ENCODE measurements at places on chromosomes 5 and 9.

DNA sequence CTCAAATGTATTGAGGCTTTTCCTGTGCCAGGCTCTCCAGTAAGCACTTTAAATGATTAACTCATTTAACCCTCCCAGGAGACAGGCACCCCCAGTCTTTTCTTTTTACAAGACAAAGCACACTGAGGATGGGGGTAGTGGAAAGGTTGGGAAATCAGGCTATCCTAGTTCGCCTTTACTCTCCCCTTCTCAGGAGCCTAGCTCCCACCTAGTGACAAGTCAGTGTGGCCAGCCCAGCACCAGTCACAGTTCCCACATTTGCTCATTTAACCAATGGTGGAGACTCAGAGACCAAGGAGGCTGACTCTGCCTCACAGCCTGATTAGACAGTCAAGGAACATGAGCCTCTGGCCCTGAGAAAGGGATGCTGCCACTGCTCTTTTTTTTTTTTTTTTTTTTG is 3.5 kb downstream of the ALDH7A1 start:
- DNase-seq, result no peak

DNA sequence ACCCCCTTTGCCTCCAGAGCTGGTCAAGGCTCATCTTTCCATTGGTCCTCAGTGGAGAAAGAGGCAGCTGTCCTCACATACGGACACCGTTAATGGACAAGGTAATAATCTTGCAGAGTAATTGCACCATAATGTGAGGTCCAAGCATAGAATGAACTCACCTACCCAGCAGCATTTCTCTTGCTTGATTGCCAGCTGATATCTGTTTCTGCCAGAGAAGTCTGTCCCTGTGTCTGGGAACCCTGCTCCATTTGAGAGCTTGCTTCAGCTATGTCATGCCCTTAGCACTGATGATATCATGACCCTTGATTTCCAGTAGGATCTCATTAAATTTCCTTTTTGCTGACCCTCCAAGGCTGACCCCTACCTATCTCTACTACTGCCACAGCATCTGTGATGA is 154.6 kb downstream of the PIK3R1 start:
- DNase-seq, result no peak

DNA sequence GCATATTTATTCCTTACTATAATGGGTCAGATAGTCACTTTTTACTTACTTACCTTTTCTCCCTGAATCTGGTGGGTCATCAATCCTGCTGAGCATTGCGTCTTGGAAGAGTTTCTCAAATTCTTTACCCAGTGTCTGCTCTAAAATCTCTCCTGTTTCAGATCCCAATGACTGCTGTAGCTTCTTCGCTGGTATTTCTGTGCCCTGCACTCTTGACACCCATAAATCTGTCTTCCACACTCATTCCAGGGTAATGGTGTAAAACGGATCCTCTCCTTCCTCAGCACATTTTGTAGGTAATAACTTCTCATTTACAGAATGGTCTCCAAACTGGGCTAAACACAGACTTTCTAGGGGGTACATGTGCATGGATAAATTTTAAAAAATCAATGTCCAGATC is 407.4 kb downstream of the DMAC1 start:
- no peak for DNase-seq

DNA sequence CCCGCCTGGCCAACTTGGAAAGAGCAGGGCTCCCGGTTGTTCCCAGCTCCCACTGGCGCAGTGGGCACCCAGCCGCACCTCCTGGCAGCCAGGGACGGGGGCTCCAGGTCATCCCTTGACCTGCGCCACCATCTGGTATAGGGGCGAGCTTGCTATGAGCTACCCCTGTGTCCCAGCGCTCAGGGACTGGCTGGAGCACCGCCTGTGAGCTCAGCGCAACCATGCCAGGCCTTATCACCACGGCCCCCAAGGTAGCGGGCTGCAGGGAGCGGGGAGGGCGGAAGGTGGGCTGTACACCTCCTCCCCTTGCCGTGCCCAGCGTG is 15.4 kb upstream of the RASA1 start:
- DNase-seq, result no peak
